ENCODE measurements at places on chromosomes 7 and 10. TPM values are rescaled to one million over a fixed set of nuclear protein-coding genes. Genes with fewer than 3 reads are reported as not detected.

GRCh38 chr7:139825666-139826290 lies 3.3 kb upstream of the TBXAS1 start:
- DNase-seq, result peak; percentile 19

- DNase-seq, result no peak
Observed at GRCh38 chr10:129494740-129495139, 27.7 kb downstream of the MGMT start.

GRCh38 chr7:85336086-85336485 lies 149.2 kb upstream of the SEMA3D start:
- DNase-seq, result no peak

GRCh38 chr10:71627956-71628355 lies 91.6 kb downstream of the C10orf105 start:
- no peak for DNase-seq

GRCh38 chr7:98090116-98090515 lies 16.5 kb upstream of the LMTK2 start:
- no peak for DNase-seq

DNA sequence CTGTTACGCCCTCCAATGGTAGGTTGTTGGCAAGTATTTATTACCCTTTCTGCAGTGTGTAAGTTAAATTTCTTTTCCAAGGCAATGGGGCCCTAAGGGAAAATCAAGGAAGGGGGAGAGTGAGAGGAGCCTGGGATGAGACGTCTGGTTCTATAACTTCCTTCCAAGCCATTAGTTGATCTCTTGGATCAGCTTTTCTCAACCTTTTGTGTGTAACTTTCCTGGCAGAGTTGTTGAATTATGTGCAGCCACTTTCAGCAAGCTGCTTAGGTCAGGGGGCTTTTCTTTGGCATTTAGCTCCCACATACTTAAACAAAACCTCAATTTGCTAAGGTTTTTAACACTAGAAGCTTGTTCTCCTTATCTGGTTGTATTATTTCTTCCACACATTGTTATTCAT lies 127.1 kb downstream of the NXPH1 start:
- DNase-seq, result no peak

DNA sequence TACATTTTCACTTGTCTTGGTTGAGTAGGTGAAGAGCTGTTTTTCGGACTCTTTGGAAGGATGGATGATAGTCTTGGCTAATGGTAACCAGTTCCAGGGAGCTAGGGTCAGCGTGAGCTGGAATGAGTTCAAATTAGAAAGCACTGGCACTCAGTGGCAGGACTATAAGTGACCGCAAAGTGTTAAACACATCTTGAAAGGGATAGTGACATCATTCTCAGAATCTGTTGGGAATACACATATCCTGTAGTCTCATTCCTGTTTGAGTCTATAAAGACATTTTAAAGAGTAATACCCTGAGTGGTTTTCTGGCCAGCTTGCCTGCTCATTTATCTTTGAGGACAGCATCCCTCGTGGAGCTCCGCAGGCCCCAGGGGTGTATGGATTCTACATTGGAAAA lies 56.7 kb upstream of the TMEM248 start:
- DNase-seq, result no peak

- peak; percentile 72 for DNase-seq
Observed at GRCh38 chr7:98294798-98295382, 13.4 kb downstream of the BRI3 start.

GRCh38 chr7:106151459-106152312 lies 39.6 kb upstream of the SYPL1 start:
- DNase-seq, result no peak

SPDYE5 gene
- not detected for total RNA-seq

PDLIM1 gene
- total RNA-seq, result 5.7 TPM

PALD1 gene
- total RNA-seq, result 12.8 TPM

TCERG1L gene
- total RNA-seq, result not detected

ABCB4 gene
- total RNA-seq, result 0.13 TPM

GARIN1A gene
- 0.16 TPM for total RNA-seq

GPR85 gene
- 13.2 TPM for total RNA-seq
